ENCODE measurements at places on chromosomes 1 and 21.

GRCh38 chr21:29490016-29490415 is 191.3 kb downstream of the BACH1 start:
- no peak for DNase-seq

DNA sequence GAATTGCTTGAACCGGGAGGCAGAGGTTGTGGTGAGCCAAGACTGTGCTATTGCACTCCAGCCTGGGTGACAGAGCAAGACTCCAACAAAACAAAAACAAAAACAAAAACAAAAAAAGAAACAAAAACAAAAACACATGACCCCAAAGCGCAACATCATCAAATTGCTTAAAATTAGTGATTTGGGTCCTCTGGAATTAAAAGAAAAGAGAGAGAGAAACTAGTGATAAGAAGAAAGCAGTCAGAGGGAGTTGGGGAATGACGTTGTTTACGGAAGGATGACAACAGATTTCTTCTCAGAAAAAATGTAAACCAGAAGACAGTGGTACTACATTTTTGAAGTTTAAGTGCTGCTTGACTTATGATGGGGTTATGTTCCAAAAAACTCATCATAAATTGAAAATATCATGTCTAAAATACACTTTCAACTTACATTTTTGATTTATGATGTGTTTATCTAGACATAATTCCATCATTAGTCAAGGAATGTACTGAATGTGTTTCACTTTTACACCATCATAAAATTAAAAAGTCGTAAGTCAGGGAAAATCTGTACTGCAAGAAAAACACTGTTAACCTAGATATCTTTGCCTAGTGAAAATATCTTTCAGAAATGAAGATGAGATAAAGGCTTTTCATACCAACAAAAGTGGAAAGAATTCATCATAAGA is 88.0 kb downstream of the MT1HL1 start:
- no peak for DNase-seq

DNA sequence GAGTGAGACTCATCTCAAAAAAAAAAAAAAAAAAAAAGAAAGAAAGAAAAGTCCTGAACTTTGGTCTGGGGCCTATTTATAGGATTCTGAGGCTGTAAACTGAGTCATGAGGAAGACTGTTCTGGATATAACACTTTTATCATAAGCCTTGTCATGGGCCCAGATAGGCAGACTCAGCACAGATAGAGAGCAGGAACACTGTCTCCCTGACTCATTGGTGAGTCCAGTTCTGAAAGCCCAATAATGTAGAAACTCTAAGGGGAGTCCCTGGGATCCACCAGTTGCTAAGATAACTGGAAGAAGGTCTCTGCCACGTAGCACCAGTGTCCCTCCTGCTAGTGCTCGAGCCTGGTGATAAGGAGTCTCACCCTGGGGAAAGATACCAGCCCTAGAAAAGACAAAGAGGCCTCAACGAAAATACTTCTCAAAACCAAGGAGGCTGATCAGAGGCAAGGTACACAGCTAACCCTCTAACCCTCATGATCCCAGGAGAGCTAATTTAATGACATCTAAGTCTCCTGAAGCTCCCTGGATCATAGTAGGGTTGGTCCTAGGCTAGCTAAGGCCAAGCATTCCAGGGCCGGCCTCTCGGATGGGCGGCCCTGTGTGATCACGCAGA is 43.5 kb downstream of the LPAR3 start:
- DNase-seq = no peak

- DNase-seq = no peak
Measured at GRCh38 chr1:117967881-117968280, 38.3 kb downstream of the WDR3 start.

- no peak for DNase-seq
Measured at GRCh38 chr1:54806931-54807611, 5.9 kb upstream of the TTC22 start.

DNA sequence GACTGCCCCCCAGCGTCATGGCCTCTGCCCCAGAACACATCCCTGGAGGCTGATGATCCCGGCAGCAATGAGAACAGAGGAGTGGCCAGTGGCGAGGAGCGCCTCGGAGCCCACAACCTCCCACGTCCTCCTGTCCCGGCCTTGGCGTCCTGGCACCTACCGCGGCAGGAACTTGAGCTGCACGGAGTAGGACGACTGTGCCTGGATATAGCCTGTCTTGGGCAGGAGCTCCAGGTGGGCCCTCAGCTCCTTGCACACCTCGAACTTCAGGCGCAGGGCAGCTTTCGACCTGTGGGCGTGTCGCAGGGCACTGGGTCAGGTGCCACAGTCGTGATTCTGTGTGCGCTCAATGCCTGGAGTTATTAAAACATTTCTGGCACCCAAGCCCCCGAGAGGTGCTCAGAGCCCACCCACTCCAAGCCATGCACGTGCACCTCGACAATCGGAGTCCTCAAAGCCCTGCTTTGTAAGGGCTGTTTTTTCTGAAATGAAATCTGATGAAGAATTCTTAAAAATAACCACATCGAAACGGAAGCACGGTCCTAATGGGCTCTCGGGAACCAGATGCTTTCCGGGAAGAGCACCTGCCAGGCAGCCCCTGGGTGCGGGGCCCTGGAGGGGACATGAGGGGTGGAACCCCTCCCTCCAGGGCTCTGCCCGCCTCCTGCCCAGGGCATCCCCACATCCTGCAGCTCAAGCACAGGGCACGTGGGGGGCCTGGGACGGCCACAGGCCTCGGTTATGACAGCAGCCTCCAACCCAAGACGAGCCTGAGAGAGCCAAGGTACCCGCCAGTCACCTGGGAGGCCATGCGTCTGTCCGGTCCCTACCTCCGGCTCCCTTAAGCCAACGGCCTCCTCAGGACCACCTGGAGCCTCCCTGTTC is 23.0 kb upstream of the TMEM52 start:
- DNase-seq = no peak

GRCh38 chr1:48767975-48768510 is 8.6 kb downstream of the BEND5 start:
- DNase-seq = no peak

- no peak for DNase-seq
Measured at GRCh38 chr1:55234016-55234415, 18.9 kb upstream of the USP24 start.

DNA sequence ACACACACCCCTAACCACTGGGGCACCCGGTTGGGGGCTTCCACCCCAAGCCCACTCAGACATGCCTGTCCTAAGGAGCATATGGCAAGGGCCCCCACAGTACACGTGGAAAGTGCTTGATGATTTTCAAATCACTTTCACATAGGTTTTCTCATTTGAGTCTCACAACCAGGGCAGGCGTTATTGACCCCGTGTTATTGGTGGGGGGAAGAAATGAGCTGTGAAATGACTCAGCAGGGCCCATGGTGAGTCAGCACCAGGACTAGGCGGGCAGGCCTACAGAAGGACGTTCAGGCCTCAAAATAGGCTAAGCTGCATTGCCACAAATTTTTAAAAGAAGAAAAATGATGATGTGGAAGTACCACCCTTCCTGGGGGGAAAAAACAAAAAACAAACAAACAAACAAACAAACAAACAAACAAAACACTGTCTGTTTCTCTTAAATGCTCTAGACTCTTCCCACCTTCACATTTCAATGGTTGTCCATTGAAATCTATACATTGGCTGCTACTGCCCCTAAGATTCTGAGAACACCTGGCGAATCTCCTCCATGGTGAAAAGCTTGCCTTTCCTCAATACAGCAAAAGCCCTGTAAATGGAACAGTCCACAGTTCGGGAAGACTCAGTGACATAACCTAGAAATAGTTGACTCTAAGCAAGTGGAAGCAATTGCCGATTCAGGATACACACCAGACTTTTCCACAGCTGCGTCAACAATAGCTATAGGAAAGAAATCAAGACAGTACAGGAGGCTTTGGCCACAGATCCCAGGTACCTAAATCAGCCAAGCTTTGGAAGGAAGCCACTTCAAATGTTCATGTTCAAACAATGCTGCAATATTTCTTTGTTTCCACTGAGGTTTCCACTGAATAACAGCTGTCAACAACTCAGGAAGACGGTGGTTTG is 234.7 kb downstream of the TOMM20 start:
- DNase-seq = no peak

GRCh38 chr1:20381961-20382360 is 91.3 kb downstream of the VWA5B1 start:
- DNase-seq = no peak

DNA sequence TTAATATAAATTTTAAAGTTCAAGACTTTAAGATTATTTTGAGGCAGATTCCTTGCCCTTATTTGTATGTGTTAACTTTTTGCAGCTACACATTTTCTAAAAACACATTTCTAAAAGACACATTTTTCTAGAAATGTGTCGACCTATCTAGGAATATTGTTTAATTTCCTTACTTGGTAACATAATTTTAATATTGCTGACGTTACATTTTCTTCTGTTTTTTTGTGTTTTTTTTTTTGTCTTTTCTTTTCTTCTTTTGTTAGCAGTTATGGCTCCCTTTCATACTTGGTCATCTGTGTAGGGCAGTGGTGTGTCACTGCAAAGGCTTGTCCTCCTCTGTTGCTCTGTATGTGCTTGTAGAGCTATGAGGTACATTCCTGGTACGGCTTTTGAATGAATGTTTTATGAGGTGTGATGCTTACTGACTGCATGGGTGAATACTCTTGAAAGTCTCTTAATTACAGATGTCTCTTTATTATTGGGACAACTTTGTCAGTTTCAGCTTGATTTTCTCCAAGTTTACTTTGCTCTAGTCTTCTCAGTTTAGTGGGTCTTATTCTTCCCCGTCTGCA is 30.1 kb downstream of the LRRC8D start:
- no peak for DNase-seq

DNA sequence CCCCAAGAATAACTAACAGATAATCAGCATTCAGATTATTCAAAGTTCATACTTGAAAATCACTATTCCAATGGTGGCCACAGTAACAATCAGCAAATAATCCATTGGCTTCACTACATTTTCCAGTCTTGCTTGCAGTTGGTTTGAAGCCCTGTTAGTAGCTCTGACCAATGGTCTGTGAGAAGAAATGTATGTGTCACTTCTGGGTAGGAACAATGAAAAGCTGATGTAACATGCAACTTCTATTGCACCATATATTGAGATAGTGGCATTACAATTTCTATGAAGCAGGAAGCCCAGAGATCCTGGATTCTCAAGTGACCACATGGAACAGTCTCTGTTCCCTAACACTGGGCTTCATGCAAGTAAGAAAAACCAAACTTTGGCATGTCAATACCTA is 250.9 kb upstream of the DAB1 start:
- DNase-seq = no peak

GRCh38 chr1:70140343-70140742 is 65.0 kb downstream of the LRRC40 start:
- no peak for DNase-seq

GRCh38 chr1:207088701-207089626 is at the start of gene C4BPB:
Gene C4BPB (plus strand): TSS chr1:207088860. CDS start chr1:207089532, 672 bp downstream.
- no peak for DNase-seq

DNA sequence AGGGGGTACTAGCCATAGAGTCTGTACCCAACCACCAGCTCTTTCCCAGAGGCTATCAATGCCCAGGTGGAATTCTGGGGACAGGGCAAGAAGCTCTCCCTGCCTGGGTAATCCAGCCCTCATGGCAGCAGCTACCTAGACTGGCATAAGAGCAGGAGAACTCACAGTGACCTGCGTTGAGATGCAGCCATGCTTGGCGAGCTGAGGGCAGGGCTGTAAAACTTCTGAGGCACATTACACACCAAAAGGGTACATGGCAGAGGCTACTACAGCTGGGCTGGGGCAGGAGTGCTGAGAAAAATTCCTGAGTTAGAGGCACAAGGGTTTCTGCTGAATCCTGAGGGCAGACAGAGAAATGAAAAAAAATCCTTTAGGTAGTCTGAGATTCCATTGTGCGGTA is 927.9 kb upstream of the B3GALT2 start:
- no peak for DNase-seq

DNA sequence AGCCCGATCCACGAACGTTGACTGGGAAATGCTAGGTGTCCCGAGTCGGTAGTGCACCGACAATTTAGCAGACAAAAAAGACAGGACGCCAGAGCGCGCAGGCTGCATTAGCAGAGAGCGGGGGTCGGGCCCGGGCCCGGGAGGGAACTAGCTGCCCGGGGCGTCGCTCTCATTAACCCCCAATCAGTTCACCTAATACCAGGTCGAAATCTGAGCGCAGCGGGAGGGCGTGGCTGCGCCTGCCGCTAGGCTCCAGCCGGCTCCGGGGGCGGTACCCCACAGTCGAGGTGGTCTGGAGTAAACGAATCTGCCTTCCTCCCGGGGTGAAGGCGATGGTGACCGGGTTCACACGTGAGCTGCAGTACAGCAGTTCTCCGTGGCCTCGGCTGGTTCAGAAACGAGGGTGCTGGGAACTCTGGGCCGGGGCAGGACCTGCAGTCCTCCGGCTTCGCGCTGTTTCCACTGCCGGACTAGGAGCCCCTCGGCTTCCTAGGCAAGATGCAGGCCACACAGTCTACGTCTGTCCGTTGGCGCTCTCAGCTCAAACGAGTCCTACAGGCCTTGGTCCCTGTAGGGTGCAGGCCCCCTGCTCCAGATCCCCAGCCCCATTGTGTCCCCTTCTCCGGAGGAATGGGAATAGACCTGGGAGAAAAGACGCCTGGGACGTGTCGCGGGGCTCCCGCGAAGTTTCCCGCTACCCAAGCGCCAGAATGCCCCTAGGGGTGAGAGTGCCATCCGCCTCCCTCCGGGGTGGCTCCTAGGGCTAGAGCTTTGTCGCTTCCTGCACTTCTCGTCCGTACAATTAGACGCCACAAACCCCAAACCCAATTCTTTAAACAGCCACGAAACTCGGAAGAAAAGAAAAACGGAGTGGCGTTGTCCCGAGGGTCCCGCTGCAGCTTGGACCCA is 2.0 kb downstream of the GFI1 start:
- no peak for DNase-seq

DNA sequence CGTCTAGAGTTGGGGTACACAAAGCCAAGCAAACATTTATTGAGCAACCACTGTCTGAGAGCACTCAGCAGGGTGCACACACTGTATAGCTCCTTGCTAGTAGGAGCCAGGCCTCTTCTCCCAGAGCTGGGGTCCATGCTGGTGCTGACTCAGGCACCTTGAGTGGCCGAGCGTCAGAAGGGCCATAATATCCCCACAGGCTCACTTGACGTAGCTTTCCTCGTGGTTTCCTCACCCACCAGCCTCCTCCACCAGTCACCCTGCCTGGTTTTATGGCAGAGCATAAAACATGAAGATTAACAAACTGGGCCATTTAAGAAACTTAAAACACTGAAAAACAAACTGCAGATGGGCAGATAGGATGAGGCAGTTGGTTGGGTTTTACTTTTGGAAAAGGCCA is 361.5 kb downstream of the HHAT start:
- DNase-seq = no peak

GRCh38 chr1:32405672-32406467 is 11.6 kb upstream of the BSDC1 start:
- no peak for DNase-seq

- no peak for DNase-seq
Measured at GRCh38 chr1:111270771-111271463, 19.7 kb upstream of the CHIA start.
